SW 1271 (cell line): ENCODE measurements at places on chromosomes 5 and 9.

GRCh38 chr5:134494780-134495179, 30.7 kb upstream of the JADE2 start:
- no peak for DNase-seq

GRCh38 chr9:121564504-121565260, 65.0 kb upstream of the GGTA1 start:
- no peak for DNase-seq

DNA sequence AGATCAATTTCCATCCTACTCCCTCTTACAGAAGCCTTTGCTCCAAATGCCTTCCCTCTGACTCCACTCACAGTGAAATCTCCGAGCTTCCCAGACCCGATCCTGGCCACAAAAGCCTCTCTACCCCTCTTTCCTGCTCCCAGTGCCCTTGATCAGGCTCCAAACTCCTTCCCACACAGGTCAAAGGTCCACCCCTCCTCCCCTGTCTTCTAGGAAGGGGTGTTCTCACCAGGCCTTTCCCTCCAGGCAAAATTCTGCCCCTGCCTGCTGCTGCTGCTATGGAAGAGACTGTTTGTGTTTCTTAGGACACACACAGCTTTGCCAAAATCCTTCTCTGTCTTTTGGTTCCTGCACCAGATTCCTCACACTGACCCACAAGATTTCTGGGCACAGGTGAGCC, 85.8 kb upstream of the ALDH1A1 start:
- no peak for DNase-seq

- peak; percentile 97 for DNase-seq
These were observed 117.6 kb upstream of the ANKRD55 start for GRCh38 chr5:56350597-56351170.

GRCh38 chr5:67378256-67378655, 181.7 kb upstream of the CD180 start:
- DNase-seq = no peak

- no peak for DNase-seq
These were observed 23.2 kb upstream of the TBC1D9B start for GRCh38 chr5:179930788-179931473.

DNA sequence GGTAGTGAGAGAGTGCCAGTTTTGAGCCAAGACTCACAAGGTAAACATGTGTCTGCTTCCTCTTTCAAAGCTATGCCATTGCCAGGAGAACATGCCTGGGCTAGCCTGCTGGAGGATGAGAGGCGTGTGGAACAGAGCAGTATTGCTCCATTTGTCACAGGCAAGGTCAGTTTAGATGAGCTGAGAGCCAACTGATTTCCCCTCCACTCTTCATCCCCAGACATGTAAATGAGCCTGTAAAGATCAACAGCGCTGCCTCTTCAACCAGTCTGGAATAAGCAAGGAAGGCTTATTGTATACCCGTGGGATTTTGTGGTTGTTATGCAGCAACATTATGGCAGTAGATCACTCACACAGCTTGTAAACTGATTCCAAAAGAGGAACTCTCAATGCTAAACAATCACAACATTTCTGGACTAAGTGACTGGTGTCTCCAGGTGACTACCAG, 8.2 kb upstream of the GDNF start:
- no peak for DNase-seq

- DNase-seq = no peak
These were observed 40.8 kb upstream of the LARP1 start for GRCh38 chr5:154714266-154714986.

DNA sequence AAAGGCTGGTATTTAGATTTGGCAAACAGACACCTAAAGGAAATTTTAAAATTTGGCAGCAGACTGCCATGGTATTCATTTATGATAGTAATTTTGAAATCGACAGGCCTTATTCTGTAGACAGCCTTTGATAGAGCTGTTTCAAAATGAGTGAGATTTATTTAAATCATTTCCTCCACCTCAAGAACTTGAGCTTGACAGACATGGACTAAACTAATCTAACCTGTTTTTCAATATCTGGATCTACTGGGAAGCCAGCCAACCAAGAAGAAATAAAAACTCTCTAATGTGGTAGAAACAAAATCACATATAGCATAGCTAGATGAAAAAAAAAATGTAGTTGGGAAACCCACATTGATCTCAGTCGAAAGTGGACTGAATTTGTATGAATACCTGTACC, 56.9 kb upstream of the RASA1 start:
- DNase-seq = no peak

GRCh38 chr5:35815089-35815936, 41.4 kb upstream of the IL7R start:
- DNase-seq = peak; percentile 53

GRCh38 chr5:172153695-172154094, 34.3 kb downstream of the STK10 start:
- no peak for DNase-seq

DNA sequence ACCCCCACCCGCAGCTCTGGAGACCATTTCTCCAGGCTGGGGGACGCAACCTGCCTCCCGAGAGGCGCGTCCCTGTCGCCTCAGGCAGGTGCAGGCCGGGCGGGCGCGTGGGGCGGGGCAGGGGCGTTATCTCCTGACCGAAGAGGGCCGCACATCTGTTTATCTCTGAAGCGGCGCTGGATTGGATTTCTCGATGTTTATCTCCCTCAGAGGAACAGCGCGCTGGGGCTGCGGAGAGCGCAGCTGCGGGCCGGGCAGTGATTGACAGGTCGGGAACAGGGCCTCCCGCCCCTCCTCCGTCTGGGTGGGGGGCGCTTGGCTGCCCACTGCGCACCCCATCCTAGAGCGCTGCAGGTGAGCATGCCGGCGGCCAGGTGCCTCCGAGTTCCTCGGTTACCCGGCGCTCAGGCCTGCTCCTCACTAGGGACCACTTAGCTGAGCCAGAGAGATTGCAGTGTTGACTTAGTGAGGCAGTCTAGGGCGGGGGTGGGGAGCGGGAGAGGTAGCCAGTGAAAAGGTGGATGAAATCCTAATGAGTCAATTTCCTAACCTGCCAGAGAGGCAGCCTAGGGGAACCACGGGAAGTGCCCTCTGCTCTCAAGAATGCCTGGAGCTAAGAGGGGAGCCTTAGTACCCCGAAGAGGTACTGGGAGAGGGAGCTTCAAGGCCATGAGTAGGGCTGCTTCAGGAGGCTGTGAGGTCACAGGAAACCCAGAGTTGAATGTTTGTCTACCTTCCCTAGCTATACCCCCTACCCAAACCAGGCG, 39.6 kb upstream of the TIFAB start:
- DNase-seq = no peak

GRCh38 chr9:116643691-116644090, 43.4 kb upstream of the TRIM32 start:
- no peak for DNase-seq

DNA sequence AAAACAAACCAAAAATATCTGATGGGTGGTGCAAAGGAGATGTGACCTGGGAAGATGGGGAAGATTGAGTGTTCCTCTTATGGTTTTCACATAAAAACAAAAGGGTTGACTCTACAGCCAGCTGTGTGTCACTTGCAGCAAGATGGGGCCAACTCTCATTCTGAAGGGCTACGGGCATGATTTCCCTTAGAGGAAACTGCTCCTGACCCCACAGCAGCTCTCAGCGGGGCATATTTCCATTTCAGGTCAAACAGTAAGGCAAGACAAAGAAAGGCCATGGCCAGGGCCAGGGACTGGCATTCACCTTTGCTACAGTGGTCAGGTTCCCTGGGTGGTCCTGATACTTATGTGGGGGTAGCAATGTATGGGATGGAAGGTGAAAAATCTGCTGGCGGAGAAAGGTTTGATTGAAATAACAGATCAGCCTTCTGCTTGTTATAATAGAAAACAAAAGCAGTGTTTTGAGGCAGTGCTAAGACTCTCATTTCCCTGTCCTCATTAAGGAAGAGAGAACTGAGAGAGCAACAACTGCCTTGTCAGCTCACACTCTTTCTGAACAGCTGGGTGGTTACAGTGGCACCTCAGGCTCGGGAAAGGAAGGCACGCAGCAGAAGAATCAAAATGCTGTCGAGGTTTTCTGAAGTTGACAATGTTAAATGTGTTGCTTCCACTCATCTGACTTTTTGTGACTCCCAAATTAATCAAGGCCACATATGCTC, 120.7 kb upstream of the PCA3 start:
- no peak for DNase-seq

GRCh38 chr5:135318924-135319323, 80.1 kb downstream of the MACROH2A1 start:
- DNase-seq = no peak

- no peak for DNase-seq
These were observed 87.0 kb downstream of the RXRA start for GRCh38 chr9:134413112-134413715.

GRCh38 chr9:90240541-90240940, 402.1 kb downstream of the DIRAS2 start:
- DNase-seq = no peak

GRCh38 chr5:103207011-103207410, 51.6 kb upstream of the MACIR start:
- DNase-seq = no peak

DNA sequence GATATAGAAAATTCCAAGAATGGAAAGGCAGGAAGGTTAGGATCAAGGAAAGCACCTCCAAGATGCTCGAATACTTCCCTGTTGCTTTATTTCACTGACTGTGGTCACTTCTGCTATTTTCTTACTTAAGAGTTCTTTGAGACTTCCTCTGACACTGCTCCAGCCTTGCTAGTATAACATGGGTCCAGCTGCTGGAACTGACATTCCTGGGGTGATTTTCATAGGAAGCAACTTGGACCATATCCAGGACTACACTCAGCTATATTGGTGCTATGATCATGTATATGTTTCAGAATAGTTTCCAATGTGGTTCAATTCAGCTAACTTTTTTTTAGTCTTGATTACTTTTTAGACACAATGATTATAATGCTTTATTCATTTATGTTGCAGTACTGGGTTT, 81.6 kb upstream of the CKMT2 start:
- no peak for DNase-seq

- no peak for DNase-seq
These were observed 12.2 kb downstream of the IPO11 start for GRCh38 chr5:62424763-62425162.

DNA sequence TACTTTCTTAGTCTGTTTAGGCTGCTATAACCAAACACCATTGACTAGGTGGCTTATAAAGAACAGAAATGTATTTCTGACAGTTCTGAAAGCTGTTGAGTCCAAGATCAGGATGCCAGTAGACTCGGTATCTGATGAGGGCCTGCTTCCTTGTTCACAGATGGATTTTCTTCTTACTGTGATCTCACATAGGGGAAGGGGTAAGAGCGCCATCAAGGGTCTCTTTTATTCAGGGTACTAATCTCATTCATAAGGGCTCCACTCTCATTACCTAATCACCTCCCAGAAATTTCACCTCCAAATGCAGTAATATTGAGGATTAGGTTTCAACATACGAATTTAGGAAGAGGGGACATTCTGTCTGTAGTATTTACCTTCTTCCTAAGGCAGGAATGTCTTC, 384.0 kb upstream of the DMAC1 start:
- no peak for DNase-seq

DNA sequence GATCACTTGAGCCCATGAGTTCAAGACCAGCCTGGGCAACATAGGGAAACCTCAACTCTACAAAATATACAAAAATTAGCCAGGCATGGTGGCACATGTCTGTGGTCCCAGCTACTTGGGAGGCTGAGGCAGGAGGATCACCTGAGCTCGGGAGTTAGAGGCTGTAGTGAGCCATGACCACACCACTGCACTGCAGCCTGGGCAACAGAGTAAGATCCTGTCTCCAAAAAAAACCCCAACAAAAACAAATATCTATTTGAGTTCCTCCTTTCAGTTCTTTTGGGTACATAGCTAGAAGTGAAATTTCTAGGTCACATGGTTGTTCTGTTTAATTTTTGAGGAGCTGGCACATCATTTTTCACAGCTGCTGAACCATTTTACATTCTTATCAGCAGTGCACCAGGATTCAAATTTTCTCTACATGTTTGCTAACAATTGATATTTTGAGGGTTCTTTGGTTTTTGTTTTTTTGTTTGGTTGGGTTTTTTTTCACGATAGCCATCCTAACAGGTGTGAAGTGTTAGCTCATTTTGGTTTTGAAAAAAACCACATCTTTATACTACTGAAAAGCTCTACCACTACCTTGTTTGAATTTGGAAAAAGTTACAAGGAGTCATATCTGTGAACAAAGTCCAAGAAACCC, 176.9 kb upstream of the SLC12A2 start:
- no peak for DNase-seq

GRCh38 chr5:141560725-141561483, 57.9 kb downstream of the DIAPH1 start:
- peak; percentile 72 for DNase-seq

GRCh38 chr9:137053944-137054931, at the start of gene ENTPD2:
ENTPD2 (minus strand) TSS chr9:137054061; CDS start chr9:137053997, 64 bp downstream.
- no peak for DNase-seq

GRCh38 chr5:53418409-53418808, 62.0 kb upstream of the FST start:
- DNase-seq = no peak

- no peak for DNase-seq
These were observed 306.6 kb downstream of the MLLT3 start for GRCh38 chr9:20315677-20316076.

- no peak for DNase-seq
These were observed 12.9 kb downstream of the RGS14 start for GRCh38 chr5:177370488-177371119.

DNA sequence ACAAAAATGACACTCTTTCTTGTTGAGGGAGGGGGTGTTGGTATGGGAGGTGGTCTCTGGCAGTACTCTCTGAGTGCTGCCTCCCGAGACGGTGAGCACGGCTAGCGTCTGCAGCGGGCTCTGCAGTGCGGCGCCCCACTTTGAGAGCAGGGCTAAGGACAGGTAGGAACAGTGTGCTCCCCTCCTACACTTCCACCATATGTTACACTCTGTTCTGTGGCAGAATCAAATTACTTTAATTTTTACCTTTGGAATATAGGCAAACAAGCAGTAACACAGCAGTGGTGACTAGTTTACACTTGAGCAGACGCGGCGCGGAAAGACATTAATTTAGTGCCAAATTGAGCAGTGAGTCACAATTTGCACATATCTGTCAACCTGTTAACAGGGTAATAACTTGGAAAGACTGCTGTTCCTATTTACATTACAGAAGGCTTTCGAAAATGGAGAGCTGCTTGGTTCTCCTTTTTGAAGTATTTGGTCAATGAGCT, 136.3 kb downstream of the MED27 start:
- no peak for DNase-seq

GRCh38 chr5:142012186-142012785, 541 bp downstream of the GNPDA1 start:
- DNase-seq = peak; percentile 62

DNA sequence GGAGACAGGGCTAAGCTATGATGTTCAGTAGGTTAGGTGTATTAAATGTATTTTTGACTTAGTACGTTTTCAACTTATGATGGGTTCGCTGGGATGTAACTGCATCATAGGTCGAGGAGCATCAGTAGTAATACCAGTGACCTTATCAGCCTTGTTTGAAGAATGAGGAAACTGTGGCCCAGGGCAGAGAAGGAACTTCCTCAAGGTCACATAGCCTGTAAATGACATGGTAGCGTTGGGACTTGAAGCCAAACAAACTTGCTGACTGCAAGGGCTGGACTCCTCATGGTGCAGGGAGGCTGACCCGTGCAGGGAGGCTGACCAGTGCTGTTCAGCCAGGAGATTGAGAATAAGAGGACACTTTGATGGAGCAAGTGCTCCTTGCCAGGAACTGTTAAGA, 21.3 kb upstream of the PTPN3 start:
- no peak for DNase-seq

- no peak for DNase-seq
These were observed 59.8 kb downstream of the ARHGEF37 start for GRCh38 chr5:149641000-149641576.
